Glutamatergic neuron (in vitro differentiated cells): ENCODE measurements at places on chromosomes 3 and 15.

- no peak for DNase-seq
Measured at GRCh38 chr3:149224736-149225594, 3.3 kb upstream of the CP start.

DNA sequence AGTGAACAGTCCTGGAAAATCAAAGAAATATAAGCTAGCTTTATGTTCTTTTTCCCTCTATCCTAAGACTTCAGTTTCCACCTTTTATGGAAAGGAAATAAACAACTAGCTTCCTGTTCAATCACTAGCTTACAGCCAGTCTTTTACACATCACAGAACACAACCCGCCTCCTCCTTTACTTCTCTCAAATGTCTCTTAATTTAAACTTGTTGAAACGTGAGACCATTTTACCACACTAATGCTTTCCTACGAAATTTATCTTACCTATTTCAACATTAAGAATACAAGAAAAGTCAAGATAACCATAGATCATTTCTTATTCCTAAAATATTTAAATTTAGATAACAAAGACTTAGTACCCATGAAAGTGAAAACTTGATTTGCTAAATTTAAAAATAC lies 6.2 kb downstream of the PRTG start:
- DNase-seq = no peak

DNA sequence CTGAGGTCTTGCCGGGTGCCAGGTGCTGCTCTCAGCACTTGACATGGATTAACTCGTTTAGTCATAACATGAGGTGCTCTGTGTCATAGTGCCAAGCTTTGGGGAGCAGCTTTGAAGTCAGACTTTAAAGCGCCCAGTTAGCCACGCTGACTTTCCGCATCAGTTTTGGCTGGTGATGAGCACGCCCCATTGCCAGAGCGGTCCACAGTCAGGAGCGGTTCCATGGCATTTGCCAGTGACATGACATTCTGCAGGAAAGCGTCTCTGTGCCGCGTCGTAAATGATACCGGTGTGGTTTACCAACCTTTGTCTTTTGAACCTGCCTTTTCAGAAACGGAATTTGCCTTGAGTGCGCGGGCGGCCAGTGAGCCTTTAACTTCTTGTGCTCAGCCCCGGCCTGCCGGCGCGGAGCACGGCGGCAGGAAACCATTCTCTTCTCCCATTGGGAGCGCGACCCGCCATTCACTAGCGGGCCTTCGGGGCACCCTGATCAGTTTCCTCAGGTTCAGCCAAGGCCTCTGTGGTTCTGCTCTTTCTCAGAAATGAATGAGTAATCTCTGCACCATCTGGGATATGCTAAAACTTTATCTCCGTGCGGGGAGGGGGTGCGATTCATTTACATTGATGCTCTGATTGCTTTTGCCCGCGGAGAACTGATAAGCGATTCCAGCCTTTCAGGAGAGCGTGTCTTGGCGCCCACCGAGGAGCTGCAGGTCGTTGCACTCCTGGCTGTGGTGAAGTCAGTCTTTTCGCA lies 1.7 kb upstream of the SLC2A2 start:
- DNase-seq = peak; percentile 40

- DNase-seq = no peak
Measured at GRCh38 chr15:85691350-85692240, 103.1 kb downstream of the KLHL25 start.

- no peak for DNase-seq
Measured at GRCh38 chr3:72968266-72968664, 28.3 kb upstream of the PPP4R2 start.

DNA sequence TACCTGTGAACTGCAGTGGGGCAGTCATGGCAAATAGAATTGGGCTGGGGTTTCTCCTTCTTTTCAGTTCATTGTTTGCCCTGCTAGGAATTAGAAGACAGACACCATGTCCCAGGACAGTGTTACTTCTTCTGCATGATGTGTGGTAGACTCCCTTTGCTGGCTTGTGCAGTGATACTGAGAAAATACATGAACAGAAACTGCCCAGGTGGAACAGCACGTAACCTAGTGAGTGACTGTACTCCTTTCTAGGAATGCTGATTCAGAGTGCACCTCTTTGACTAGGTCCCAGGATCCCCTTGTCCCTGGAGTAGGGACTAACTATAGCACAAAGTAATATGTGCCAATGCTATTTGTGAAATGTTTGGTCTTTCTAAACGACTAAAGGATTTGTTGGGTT lies 10.7 kb upstream of the SLC22A13 start:
- no peak for DNase-seq

DNA sequence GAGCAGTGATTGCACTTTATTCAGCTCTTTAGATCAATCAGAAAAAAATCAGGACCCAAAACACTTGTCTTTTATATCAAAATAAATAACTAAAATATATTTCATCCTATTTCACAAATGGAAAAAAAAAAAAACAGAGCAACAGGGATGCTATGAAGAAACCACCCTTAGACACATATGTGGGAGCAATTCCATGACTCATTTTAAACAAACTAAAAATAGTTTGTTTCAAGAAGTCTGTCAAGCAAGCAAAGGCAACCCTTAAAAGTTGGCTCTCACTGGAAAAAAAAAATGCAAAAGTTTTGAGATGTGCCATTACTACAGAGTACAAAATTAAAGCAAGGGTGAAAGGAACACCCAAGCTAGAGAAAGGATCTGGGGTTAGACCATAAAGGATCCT lies 5.7 kb downstream of the ATP13A3 start:
- DNase-seq = no peak

DNA sequence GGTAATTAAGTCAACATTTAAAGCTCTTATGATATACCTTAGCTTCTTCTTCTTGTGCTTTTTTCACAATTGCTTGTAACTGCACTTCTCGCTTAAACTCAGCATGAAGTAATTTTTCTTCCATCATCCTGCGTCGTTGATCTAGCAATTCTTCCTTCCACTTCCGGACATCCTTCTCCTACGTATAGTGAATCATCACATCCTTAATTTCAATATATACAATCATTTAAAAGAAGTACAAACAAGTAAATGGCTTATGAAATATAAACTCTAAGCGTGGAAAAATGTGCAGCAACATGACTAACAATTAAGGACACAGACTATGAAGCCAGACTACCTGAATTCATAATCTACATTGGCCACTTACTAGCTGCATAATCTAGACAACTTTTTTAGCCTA lies 151.4 kb downstream of the SCAPER start:
- no peak for DNase-seq

DNA sequence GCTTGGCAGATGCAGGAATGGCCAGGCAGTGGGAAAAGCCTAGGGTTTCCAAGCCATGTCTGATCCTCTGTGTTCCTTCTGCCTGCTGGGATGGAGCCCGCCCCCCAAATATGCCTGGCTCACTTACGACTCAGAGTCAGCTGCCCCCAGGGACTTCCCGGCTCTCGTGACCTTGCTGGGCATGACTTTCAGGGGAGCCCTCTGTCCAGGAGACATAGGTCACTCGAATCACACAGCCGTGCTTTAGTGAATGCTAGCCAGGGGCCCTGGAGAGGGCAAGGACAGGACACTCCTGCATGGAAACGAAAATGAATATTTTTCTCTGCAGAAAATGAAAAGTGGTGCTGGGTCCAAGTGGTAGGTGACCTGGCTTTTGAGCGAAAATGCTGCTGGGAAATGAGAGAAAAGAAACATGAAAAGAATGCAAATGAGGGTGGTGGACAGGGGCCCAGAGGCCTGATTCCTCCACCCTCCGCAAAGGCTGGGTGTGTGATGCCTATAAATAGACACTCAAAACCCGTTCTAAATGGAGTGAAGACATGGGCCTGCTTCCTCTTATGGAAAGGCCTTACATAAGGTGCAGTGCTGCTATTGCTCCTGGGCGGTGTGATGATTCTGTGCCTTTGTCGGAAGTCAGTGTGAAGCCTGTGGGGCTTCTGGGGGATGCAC lies 107.4 kb downstream of the APBA2 start:
- DNase-seq = no peak

GRCh38 chr3:40719660-40720287 lies 195.0 kb downstream of the ZNF621 start:
- DNase-seq = no peak

- DNase-seq = no peak
Measured at GRCh38 chr3:43366481-43366880, 80.1 kb downstream of the SNRK start.

DNA sequence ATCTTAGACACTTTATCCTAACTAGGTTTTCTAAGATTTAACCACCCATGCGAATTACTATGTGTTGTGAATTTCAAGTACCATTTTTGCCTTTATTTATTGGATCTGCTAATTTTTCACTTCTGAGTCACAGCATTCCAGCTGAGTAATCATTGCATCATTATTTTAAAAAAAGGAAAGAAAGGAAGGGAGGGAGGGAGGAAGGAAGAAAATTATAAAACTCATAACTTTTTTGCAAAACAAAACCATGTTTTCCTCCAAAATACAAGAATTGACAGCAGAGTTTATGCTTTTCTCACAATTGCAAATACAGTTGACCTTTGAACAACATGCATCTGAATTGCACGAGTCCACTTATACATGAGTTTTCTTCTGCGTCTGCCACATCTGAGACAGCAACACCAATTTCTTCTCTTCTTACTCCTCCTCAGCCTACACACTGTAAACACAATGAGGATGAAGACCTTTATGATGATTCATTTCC lies 651.4 kb upstream of the NECTIN3 start:
- no peak for DNase-seq

GRCh38 chr15:73918784-73919183 lies 7.5 kb upstream of the LOXL1 start:
- DNase-seq = no peak

GRCh38 chr3:32646761-32647160 lies 38.2 kb upstream of the CNOT10 start:
- DNase-seq = no peak

- DNase-seq = no peak
Measured at GRCh38 chr3:88180398-88180999, 30.7 kb downstream of the C3orf38 start.

DNA sequence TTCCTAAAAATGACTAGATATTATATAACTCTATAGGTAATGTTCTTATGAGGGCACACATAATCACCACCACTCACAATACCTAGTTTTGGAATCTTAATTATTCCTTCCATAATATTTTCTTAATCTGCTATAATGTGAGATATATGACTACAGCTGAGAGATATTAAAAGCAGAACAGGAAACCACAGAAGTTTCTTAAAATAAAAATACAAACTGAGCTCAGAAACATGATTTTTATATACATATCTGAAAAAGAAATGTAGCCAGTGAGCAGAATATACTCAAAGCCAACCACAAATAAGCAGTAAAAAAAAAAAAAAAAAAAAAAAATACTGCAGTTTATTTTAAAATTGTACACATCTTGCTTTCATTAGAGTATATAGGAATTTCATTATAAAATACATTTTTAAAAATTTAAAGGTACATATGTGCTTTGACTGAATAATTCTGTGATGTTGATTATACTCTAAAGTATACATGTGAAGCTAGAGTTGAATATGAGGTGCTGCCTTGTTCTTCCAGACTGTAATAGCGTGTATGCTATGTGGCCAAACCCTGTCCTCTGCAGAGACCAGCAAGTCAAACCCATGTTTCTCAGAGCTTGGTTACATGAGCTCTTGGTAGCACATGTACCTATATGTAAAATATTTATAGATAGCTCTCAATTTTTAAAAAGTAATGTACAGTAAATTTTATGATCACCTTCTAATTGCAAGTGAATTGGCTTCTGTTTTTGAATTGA lies 175.0 kb downstream of the UBE2E2 start:
- no peak for DNase-seq
